Cortex of kidney (tissue), 1 donor: ENCODE measurements at places on chromosomes 1 and 21.

DNA sequence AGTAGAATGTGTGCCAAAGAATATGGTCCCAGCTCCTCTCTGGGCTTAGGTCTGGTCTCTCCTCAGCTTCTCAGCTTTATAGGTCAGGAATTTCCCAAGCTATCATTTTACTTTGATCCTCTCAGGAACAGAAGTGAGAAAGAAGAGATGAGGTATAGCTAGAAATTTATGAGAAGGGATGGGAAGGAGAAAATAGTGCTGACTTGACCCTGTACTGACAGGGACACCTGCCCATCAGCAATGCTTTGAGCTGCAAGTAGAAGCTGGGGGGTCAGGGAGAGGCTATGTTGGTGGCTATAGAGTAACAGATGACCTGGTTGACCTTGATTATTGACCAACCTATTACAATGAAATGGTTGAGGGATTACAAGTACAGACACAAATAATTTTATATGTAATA is 75.0 kb downstream of the XCL2 start:
- DNase-seq: no peak

DNA sequence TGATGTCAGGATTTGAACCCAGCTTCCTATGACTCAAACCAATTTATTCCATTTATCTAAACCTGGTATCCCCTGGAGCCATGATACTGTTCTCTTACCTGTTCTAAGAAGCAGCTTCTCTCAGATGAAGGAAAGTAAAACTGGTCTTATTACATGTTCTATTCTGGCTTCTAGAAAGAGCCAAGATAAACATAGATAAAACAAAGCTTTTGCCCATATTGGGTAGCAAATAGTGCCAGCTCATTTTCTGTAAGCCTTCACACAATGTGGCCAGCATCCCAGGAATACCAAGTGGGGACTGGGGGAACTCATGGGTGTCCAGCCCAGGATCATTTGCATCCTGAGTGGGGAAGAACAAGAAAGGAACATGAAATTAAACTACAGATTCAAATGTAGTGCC is 53.5 kb upstream of the EPHA8 start:
- no peak for DNase-seq

DNA sequence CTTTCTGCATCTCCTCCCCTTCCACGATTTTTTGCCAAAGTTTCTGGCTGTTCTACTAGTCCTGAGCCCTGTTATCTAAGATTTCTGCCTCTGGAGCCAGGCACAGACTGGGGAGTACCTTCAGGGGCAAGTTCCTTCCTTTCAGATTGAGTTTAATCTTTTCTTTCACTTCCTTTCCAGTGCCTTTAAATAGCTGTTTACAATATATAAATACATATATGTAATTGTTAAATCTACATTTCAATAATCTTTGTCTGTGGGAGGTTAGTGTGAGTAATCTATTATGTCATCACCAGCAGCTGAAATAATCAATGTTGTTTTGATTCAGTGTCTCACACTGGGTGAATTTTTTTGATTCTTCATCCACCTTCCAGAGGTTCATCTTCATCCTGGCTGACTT is 31.8 kb downstream of the DIPK1A start:
- no peak for DNase-seq

DNA sequence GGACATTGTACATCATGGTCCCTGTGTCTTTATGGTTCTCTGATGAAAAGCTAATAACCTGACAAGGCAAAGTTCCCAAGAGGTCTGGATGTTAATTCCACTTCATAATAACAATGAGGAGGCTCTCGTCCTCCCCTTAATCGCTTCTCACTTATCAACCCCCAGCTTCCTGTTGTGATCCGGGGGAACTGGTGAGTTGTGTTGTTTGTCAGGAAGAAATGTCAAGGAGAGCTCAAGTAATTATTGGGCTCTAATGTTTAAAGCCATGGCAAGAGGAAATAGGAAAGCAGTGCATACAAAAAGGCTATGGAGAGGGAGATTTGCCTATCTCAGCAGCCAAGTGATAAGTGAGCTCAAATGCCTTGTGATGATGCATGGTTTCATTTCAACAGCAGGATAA is 42.8 kb upstream of the RASAL2 start:
- no peak for DNase-seq

- DNase-seq: no peak
Measured at GRCh38 chr1:226733876-226734275, 5.2 kb downstream of the ITPKB start.

GRCh38 chr1:240094041-240094722 is 2.5 kb downstream of the FMN2 start:
- DNase-seq: no peak
